Femur (tissue), 1 donor: ENCODE measurements at places on chromosomes 13 and 19.

GRCh38 chr13:83995930-83996329, 113.7 kb upstream of the SLITRK1 start:
- no peak for DNase-seq

DNA sequence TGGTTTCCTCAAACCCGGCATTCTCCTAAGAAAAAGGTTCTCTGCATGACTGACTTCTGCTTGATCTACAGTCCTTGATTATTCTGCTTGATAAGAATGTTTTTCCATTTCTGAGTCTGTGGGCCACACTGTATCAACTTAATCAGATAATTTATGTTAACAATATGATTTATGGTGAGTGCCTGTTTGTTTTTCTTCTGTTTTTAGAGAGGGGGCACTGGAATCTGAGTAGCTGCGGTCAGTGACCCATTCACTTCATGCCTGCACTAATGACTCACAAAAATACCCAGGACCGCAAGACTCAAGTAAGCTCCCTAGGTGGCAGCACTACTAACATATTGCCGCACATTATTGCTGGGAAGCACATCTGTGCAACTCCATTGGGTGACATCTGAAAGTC, 542.3 kb upstream of the ATXN8OS start:
- no peak for DNase-seq

- no peak for DNase-seq
Observed at GRCh38 chr19:6983448-6983847, 37.8 kb downstream of the MBD3L2B start.

DNA sequence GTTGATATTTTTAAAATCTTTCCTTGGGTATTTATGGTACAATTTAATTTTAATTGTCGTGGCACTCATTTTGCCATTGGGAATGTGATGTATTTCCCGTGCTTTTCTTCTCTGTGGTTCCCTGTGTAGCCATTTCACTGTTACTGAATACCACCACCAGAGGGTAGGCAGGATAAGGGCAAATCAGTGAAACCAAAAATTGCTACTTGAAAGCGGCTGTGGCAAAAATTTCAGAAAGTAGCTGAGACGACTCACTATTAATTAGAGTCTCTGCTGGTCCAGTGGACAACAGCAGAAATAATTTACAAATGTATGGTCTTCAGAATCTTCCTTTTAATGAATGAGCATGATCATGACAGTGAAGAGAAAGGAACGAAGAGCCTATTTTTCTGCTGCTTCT, 34.4 kb upstream of the MIR17HG start:
- peak; percentile 28 for DNase-seq

DNA sequence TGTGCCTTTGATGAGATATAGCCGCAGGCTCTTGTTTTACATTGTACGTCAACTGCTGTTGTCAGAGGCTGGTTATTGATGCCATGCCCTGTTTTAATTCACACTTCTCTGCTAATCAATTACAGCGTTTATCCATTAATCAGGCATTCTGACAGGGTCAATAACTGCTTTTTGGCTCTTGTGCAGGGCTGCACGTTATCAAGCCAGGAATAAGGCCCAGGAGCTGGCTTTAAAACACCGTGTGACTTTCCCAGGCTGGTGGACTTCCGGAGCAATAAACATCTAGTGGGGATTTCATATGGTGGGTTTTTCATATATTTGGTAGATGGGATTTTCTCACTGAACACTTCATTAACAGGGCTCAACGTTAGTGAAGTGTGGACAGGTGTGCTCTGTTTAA, 221.7 kb downstream of the TM9SF2 start:
- DNase-seq = no peak

DNA sequence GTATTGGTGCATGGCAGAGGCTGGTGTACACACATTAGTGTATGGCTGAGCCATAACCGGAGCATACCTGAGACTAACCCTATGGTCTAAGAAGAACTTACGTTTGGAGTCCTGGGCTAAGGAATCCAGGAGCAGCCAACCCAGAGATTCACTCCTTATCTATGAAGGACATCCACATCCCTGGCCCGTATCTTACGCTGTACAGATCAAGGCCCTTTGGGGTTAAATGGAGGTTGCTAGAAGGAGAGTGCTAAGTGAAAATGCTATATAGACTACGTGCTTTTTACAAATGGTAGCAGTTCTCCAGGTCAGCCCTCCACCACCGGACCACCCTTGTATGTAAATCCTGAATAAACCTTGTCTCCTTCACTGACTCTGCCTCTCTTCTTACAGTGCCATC, 1.9 kb upstream of the SUGT1 start:
- no peak for DNase-seq

DNA sequence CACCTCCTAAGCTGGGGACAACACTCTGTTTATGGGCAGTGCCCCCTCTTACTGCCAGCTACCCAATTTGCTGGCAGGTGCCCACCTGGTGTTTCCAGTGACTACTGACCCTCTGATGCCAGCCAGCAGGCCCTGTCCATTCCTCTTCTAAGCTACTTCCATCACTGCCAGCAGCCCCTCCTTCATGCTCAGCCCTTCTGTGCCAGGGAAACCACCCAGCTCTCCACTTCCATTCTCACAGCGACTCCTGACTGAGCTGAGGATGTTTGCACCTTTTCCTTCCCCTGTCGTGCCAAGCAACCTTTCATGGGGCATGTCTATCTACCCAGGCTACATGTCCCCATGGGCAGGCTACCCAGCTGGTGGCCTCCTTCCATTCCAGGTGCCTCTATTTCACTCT, 24.0 kb upstream of the ZNF492 start:
- no peak for DNase-seq

GRCh38 chr19:42335971-42336370, 10.5 kb downstream of the MEGF8 start:
- DNase-seq = no peak

DNA sequence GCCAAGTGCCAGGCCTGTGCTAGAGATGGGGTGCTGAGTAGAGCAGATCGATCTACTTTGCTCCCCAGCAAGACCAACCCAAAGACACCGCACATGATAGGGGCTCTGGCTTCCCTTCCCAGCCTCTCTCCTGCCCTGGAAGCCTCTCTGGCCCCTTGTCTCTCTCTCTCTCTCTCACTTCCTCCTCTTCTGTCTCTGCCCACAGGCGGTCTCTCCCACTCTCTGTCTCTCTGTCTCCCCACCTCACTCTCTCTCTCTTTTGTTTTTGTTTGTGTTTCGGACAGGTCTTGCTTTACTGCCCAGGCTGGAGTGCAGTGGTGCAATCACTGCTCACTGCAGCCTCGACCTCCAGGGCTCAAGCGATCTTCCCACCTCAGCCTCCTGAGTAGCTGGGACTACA, 1.3 kb downstream of the SELENOV start:
- DNase-seq = no peak

DNA sequence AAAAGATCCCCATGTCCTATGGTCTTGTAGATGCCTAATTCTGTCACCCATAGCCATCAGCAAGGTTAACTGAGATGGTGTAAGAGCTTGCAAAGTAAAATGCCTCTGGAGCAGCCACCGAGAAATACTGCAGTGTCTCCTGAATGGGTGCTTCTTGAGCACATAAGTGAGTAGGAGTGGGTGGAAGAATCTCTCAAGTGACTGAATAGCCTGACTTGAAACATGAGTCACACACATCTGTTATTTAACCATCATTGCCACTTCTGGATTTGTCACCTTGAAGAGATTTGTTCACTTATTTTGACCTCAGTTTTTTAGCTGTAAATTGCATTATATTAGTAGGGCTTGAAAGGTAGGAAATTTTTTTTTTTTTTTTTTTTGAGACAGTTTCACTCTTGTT, 2.3 kb downstream of the ZNF714 start:
- DNase-seq = no peak

- no peak for DNase-seq
Observed at GRCh38 chr13:20953245-20953931, 50.8 kb upstream of the XPO4 start.

- no peak for DNase-seq
Observed at GRCh38 chr13:34224877-34225276, 406.9 kb downstream of the RFC3 start.

DNA sequence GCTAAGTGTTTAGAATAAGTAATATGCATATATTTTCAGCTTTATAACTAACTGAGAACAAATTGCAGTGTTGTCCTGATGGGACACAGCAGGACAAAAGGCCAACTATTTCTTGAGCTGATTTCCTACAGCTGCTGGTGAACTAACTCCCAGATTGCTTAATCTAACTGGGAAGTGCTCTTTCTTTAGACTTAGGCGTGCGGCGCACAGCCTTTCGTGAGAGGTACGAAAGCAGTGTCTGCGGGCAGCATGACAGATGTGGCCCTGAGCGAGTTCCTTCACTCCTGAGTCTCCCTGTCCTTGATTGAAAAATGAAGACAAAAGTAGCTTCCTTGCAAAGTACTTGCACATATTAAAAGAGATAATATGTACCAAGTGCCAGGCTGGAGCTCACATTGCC, 47.3 kb upstream of the NPAS1 start:
- no peak for DNase-seq

DNA sequence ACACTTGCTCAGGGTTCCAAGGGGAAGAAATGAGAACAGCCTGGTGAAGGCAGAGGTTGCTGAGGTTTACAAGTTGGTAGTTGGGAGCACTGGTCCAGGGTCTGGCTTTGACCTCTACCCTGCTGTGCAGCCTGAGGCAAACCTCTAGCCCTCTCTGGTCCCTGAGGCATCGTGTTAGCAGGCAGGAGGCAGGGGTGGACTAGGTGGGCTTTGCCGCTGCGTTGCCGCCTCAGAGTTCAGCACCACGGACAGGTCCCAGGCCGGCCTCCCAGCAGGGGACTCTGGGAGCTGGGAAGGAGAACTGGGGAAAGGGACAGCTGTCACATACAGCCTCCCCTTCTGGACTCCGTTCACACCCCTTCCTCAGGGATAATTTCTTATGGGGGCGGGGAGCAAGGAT, 3.1 kb downstream of the NCAN start:
- peak; percentile 82 for DNase-seq

- DNase-seq = peak; percentile 50
Observed at GRCh38 chr19:18480006-18480691, 41.7 kb downstream of the ELL start.

- no peak for DNase-seq
Observed at GRCh38 chr13:42487221-42487620, 86.7 kb upstream of the TNFSF11 start.

GRCh38 chr13:77860507-77860981, 58.1 kb downstream of the EDNRB start:
- DNase-seq = no peak

GRCh38 chr13:106795847-106796246, 227.9 kb upstream of the ARGLU1 start:
- DNase-seq = no peak

GRCh38 chr19:19540715-19541515, 2.9 kb downstream of the CILP2 start:
- DNase-seq = peak; percentile 81

GRCh38 chr19:15874821-15875474, 22.9 kb downstream of the CYP4F2 start:
- DNase-seq = no peak

DNA sequence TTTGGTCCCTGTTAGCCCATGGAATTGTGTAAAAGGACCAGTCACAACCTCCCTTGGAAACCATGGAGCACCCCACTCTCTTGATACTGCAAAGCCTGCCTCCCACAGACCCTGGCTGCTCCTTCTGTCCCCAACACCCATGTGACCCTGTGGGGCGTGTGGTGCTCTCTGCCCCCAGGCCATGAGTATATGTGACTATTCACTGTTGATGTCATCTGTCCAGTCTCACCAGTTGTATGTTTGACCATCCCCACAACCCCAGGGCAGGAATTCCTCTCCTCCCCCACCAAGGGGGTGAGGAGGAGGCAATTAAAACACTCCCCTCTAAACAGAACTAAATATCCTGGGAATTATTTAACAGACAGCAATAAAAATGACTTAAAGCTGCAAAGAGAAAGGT, 35.2 kb downstream of the KCTD15 start:
- no peak for DNase-seq

- no peak for DNase-seq
Observed at GRCh38 chr13:100362781-100363180, 225.8 kb downstream of the GGACT start.

DNA sequence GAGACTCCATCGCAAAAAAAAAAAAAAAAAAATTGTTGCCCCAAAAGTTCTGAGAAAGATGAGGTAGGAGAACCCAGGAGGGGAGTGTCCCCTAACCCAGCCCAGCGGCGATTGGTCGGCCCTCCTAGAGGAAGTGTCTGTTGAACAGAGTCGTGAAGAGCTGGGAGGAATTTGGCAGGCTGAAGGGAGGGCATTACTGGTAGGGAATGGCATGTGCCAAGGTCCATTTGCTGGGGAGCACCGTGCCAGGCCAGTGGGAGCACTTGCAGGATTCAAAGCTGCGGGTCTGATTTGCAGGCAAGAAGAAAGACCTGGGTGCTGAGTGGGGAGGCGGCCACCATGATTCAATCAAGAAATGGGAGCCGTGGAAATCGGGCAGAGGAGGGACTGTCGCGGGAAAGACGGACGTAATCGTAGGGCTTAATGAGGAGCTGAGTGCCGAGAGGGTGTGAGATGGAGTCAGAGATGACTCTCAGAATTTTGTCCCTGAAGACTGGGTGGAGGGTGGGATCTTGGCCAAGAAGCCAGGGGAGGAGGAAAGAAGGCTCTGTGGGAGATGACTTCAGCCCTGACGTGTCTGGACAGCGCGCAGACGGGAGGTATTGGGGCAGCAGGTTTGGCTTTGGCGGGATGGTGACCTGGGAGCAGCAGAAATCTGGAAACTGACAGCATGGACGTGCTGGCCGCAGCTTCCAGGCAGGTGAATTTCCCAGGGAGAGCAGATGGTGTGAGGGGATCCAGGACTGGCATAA, 15.4 kb downstream of the CERS4 start:
- peak; percentile 41 for DNase-seq
